Pons (tissue), 1 donor: ENCODE measurements at places on chromosomes 7 and 10.
A peak's percentile ranks its signal among the peaks of the same experiment; 100 is the strongest.

DNA sequence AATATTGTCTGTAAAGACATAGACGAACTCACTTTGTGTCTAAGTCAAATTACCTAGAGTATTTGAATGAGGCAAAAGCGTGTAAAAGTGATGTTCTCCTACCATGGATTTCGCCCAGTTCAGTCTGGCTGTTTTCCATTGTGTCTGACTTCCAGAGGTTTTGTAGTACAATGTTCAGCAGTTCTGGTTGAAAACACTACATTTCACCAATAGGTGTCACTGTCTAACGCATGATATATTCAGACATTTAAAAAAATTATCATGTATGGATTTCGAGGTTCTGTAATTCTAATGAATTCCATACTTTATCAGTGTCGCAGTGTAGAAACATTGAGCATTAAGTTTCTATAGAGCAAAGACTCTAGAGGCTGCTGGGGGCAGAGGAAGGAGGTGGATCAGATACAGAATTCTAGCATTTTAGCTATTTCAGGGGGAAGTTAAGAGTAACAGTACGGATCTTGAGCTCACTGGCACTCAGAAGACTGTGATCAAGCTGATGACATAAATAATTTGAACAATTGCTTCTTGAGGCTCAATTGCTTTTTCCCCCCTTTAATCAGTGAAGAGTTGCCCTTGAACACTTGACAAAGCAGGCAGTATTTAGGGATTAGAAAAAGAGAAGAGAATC lies 196.9 kb upstream of the RHOBTB1 start:
- peak; percentile 94 for DNase-seq

- no peak for DNase-seq
Measured at GRCh38 chr10:127756264-127756663, 19.3 kb downstream of the FOXI2 start.

DNA sequence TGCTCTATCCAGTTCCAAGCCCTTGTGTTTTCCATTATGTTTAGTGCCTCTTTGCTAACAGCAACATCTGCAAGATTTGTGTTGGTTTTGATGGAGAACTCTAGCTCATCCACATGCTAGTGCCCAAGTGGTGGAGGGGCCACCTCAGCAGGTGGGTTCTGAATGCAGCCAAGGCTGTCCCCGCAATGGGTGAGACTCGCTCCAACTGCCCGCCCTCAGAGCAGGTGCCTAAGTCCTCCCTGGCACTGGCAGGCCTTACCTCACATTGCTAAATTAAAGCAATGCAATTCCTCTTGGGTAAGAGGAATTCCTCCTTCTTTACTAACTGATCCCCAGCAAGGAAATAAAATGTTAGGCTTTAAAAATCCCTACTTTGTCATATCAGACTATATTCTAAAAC lies 146.8 kb downstream of the ADCY1 start:
- no peak for DNase-seq

GRCh38 chr10:79286318-79286951 lies 60.8 kb upstream of the PPIF start:
- peak; percentile 70 for DNase-seq

- DNase-seq, result no peak
Measured at GRCh38 chr7:37916017-37916672, 472 bp downstream of the SFRP4 start.

DNA sequence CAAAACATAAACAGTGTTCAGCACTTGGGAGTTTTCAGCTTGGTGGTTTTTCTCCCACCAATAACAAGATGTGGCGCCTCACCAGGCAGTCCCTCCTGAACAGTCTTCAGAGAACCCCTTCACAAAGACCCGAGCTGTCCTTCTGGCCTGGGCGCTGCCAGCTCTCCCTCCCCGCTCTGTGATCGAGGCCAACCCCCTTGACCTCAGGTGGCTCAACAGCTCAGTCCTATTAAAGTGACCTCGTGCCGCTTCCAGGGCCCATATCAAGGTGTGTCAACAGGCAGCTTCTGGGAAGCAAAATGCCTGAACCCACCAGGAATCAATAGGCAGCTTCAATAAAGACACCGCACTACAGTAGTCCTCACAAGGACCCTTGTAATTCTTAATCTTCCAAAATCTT lies 63.3 kb downstream of the CHST15 start:
- no peak for DNase-seq

GRCh38 chr7:152856351-152856750 lies 96.8 kb downstream of the ACTR3B start:
- no peak for DNase-seq

DNA sequence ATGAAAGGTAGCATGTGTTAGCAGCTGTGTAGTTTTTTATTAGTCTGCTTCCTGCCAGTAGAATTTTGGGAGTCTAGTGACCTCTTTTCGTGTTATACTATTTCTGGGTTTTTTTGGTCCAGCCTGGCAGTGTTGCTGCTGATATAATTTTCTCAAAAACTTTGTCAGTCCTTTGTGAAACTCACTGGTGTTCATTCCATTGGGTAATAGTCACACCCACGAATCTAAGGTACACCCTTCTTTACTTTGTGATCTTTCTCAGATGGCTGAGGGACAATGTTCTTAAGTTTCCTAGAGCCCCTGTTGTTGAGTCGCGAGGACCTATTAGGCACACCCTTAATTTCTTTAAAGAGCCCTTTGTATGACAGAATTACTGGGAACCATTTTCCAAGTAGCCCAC lies 52.3 kb downstream of the TPST1 start:
- no peak for DNase-seq

DNA sequence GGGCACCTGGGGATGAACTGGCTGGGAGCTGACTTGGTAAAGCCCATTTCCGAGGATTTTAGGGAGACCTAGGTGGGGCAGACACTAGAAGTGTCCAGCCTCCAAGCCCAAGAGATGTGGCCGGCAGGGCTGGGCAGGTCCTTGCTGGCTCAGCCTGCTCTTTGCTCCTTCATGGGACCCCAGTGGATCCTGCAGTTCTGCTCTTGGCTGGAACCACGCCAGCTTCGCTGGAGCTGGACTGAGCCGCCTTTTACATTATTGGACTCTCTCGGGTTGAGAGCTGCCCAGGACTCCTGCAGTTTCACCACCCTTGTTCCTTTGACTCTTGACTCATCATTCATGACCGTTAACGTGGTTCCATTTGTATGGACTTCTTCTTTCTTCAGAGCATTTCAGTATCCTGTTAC lies 5.7 kb downstream of the PPIF start:
- no peak for DNase-seq

GRCh38 chr10:89206402-89207180 lies 526 bp downstream of the CH25H start:
- no peak for DNase-seq

DNA sequence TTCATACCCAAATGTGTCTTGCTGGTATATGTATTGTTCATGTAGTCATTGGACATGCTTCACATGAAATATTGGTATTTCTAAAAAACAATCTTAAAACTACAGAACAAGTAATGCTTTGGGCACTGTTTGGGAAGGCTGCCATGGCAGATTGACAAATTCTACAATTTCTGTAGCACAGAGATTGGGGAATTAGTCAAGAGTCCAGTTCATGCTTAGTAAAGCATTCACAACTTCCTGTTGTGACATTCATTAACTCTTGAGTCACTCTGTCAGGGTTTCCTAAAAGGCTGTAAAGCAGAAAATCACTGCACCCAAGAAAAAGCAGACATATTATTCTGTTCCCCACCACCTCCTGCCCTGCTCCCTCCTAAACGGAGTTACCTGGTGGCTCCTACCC lies 398.9 kb downstream of the PHTF2 start:
- DNase-seq, result no peak

- no peak for DNase-seq
Measured at GRCh38 chr10:24313283-24313682, 104.3 kb downstream of the KIAA1217 start.

DNA sequence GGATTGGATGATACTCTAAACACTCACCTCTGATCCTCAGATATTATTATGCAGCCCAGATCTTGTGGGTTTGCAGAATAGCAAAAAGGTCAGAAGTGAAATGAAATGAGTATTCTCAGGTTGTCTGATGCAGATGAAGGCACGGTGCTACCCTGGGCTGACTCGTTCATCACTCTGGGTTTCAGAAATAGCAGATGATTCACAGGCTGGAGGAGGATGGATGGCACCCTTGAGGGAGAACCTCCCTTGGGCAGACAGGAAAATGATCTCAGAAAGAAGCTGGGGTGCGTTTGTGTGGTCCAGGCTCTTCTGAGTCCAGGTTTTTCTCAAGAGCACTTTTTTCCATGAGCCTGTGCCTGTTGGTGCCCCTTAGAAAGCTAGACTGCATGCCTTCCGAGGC lies 515.8 kb upstream of the MKI67 start:
- no peak for DNase-seq

GRCh38 chr7:151509670-151510333 lies 9.9 kb downstream of the RHEB start:
- no peak for DNase-seq

GRCh38 chr10:123986736-123987135 lies 95.1 kb upstream of the CPXM2 start:
- DNase-seq, result no peak

DNA sequence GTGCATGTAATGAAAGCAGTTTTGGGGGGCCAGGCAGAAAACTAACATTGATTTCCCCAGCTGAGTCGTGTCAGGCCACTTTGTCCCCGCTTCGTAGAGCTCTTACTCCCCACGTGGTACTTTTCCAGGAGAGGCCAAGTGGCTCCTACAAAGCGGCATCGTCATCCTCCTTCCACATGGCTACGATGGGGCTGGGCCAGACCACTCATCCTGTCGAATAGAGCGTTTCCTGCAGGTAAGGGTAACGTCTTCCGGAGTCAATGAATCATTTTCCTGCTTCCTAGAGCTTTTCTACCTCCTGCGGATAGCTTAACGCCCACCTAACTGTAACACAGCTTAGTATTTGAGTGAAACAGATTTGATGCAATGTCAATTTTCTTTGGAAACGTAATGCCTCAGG lies 21.7 kb upstream of the SEC61A2 start:
- DNase-seq, result no peak

DNA sequence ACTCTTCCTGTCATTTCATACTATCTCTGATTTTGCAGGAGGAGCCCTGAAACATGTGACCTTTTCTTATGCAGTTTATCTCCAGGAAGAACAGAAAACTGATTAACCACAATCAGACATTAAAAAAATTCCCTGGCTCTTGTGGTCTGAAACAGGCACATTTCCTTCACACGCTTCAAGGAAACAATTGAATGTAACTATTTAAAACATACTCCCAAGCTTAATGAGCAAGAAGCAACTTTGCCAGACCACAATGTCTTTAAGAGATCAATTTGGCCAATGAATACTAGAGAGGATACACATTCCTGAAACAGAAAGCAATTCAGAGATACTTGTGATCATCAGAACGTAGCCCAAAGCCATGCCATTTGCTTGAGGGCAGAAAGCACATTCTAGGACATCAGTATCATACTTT lies 65.8 kb downstream of the PIP4K2A start:
- DNase-seq, result no peak

- no peak for DNase-seq
Measured at GRCh38 chr10:120943542-120943941, 92.4 kb downstream of the WDR11 start.

DNA sequence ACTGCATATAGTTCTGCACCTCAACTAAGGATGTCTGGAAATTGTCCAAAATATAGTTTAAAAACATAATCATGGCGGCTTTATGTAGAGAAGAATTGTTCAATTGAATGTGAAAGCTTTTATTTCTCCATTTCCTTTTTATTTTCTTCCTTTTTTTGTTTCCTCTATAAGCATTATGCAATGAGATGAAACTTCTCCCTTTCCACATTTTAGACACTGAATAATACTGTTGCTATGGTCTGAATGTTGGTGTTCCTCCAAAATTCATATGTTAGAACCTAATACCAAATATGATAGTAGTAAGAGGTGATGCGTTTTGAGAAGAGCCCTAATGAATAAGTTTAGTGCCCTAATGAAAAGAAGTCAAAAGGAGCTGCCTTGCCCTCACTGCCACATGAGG lies 175.0 kb downstream of the RNLS start:
- no peak for DNase-seq

DNA sequence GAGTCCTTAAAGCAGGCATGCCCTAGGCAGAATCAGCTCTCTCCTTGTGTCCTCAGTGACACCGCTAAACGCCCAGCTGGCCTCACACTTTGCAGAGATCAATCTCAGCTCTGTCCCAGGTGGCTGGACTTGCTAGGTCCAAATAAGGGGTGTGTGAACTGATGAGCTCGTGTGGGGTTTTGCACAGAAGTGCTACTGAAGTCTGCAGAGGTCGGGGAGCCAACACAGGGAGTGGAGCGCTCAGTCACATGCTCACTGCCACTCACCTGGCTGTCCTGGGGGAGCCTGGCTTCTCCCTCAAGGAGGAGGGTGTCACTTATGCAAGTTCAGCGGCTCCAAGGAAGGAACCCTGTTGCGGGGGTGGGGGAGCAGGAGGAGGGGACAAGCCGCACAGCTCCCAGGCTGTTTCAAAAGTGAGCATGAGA lies 2.0 kb downstream of the ELN start:
- peak; percentile 54 for DNase-seq

GRCh38 chr7:146004805-146005204 lies 111.8 kb upstream of the CNTNAP2 start:
- no peak for DNase-seq

GRCh38 chr7:22681852-22682657 lies 44.9 kb upstream of the IL6 start:
- DNase-seq, result no peak
